Thoracic aorta (tissue), 2 donors: ENCODE measurements at places on chromosomes 12 and 14. TPM values are rescaled to one million over a fixed set of nuclear protein-coding genes. Genes with fewer than 3 reads are reported as not detected.

Gene AMIGO2
- 10.9 TPM for total RNA-seq

Gene PTCSC3
- total RNA-seq = not detected

Gene TCL1B
- total RNA-seq = not detected

Gene RD3L
- total RNA-seq = not detected

Gene FAM186B
- 0.54 TPM for total RNA-seq

Gene TRPV4
- total RNA-seq = 2.0 TPM

Gene DBX2
- not detected for total RNA-seq

Gene TC2N
- total RNA-seq = 172 TPM

Gene CLEC7A
- total RNA-seq = 22.6 TPM

Gene C12orf57
- total RNA-seq = 370 TPM

Gene GON7
- 3.2 TPM for total RNA-seq

Gene KLC1
- total RNA-seq = 588 TPM

Gene ACOT6
- total RNA-seq = not detected

DNA sequence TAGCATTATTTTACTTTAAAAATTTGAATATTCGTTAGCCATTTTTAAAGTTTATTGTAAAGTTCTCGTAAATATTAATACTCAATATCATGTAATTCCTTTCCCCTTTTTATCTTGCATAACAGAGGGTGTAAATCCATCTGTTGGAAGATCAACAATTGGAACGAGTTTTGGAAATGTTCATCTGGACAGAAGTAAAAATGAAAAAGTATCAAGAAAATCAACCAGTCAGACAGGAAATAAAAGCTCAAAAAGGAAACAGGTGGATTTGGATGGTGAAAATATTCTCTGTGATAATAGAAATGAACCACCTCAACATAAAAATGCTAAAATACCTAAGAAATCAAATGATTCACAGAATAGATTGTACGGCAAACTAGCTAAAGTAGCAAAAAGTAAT lies 1.8 kb downstream of the PMCH start:
- DNase-seq = no peak

- no peak for DNase-seq
Observed at GRCh38 chr12:117144599-117144998, 45.4 kb upstream of the TESC start.

- DNase-seq = no peak
Observed at GRCh38 chr14:100591453-100592371, 4.5 kb upstream of the BEGAIN start.

DNA sequence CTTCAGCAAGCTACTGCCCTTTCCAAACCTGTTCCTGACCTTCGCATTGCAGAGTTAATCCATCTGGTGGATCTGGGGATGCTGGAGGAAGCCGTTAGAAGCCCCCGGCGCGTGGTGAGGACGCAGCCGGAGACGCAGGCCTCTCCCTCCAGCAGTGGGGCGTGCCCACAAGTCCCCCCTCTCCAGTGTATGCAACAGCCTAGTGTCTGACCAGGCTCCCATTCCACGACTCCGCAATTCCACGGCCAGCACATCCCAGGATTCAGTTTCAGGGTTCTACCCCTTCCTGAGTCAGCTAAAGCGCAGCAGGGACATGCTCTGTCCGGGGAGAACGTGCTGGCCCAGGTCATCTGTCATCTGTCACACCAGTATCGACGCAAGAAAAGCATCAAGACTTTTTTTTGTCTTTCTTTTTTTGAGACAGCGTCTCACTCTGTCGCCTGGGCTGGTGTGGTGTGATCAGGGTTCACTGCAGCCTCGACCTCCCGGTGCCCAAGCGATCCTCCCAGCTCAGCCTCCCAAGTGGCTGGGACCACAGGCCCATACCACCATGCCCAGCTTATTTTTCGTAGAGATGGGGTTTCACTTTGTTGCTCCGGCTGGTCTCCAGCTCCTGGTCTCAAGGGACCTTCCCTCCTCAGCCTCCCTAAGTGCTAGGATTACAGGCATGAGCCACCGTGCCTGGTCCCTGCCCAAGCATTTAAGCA lies 8.0 kb upstream of the DYNC1H1 start:
- no peak for DNase-seq

GRCh38 chr12:86669010-86669409 lies 412.8 kb upstream of the MGAT4C start:
- DNase-seq = no peak

DNA sequence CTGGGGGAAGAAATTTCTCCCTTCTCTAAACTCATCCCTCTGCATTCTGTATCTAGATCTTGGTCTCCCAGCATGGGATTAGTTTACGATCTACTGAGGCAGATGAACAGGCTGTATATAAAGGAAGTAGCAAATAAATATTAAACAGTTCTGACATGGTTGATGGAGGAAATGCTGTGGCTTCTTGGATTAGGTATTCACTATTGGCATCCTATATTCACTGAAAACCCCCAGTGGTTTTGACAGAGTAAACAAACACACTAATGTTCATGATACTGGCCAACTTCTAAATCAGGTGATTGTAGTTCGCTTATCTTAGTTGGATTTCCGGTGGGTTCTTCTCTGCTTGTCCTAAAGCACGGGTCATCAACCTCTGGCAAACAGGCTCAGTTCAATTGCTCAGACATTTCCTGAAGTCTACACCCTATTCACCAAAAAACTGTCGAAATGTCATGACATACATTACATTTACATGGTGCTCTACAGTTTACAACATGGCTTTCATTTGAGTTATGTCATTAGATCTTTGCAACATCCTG lies 433.9 kb downstream of the EGLN3 start:
- DNase-seq = no peak

DNA sequence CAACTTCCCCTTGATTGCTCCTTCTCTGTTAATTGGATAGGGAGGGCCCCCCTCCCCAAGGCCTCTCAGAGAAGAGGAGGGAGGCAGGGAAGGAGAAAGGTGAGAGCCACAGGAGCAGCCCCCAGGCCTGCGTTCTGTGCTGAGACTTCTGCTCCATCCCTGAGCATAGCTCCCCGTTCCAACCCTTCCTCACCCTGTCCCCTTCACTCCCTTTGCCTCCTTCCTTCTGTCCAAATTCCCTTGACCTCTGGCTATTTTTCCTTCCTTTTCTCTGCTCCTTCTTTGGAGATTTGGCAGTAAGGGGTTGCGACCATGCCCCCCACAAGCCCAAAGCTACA lies 788 bp upstream of the ASIC1 start:
- no peak for DNase-seq

- no peak for DNase-seq
Observed at GRCh38 chr12:111822886-111823285, 19.1 kb upstream of the MAPKAPK5 start.

- DNase-seq = no peak
Observed at GRCh38 chr14:86299994-86300393, 770.0 kb downstream of the FLRT2 start.

- DNase-seq = no peak
Observed at GRCh38 chr12:67237231-67237630, 31.9 kb upstream of the CAND1 start.

- no peak for DNase-seq
Observed at GRCh38 chr12:6752167-6752920, 597 bp downstream of the MLF2 start.

- DNase-seq = no peak
Observed at GRCh38 chr14:95496111-95496681, 20.3 kb downstream of the SYNE3 start.

DNA sequence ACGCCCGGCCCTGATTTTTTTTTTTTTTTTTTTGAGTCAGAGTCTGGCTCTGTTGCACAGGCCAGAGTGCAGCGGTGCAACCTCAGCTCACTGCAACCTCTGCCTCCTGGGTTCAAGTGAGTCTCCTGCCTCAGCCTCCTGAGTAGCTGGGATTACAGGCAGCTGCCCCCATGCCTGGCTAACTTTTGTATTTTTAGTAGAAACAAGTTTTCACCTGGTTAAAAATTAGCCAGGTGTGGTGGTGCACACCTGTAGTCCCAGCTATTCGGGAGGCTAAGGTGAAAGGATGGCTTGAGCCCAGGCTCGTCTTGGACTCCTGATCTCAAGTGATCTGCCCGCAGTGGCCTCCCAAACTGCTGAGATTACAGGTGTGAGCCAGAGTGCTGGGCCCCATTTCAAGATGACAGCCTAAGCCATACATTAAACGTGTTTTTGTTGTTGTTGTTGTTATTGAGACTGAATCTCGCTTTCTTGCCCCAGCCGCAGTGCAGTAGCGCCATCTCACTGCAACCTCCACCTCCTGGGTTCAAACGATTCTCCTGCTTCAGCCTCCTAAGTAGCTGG lies 42.7 kb upstream of the EAPP start:
- no peak for DNase-seq

DNA sequence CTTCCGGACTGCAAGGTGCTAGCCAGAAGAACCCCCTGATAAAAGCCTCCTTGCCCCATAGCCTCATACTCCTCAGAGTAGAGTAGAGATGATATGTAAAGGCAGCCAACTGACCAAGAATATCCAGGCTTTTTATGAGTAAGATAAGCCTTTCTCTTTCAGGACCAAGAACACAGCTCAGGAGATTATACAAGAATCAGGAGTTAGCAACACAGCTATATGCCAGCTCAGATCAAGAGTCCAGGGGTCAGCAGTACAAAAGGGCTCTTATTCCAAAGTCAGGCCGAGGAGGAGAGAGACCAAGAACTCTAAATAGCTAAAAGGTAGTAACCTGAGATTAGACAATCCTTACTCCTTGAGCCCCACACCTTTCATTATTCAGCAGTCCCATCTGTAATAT lies 135.3 kb downstream of the BTG1 start:
- no peak for DNase-seq

- DNase-seq = no peak
Observed at GRCh38 chr14:74505831-74506230, 12.3 kb downstream of the ISCA2 start.

DNA sequence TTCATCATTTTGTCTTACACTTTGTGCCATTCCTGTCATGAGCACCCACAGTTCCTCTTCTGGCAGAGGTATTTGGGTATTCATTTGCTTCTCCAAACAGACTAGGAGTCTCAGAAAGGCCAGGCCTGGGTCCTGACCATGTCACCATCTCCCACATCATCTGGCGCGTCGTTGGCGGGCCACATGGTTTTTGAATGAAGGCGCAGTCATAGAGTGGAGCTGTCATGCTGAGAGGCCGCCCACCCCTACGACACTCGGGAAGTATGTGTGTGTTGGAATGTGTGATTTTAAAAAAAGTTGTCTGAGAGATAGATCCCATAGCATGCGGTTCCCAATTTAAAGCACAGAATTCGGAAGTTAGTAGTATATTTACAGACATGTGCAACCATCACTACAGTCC lies 15.6 kb upstream of the TTC7B start:
- DNase-seq = no peak

GRCh38 chr12:50609292-50609874 lies 104.6 kb downstream of the DIP2B start:
- DNase-seq = no peak

- no peak for DNase-seq
Observed at GRCh38 chr14:25588751-25589150, 538.8 kb upstream of the STXBP6 start.

GRCh38 chr12:95505039-95505438 lies 31.1 kb downstream of the METAP2 start:
- no peak for DNase-seq

- no peak for DNase-seq
Observed at GRCh38 chr14:93090826-93091555, 24.7 kb downstream of the ITPK1 start.

DNA sequence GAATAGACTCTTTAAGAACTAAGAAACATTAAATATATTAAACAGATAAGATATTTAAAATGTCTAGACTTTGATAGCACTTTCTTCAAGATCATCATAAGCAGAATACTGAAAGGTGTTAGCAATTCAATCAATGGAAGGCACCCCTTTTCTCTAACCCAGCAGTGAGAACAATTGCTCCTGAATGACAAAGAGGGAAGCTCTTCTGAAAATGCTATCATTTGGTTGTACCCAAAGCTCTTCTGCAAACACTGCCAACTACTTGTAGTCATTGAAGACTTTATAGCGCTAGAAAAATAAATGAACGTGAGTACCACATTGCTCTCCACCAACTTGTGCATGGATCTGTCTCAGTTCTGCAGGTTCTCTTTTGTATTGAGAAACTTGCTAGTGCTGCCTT lies 62.2 kb upstream of the LMO3 start:
- DNase-seq = no peak

GRCh38 chr14:52055167-52055566 lies 13.7 kb downstream of the NID2 start:
- no peak for DNase-seq

DNA sequence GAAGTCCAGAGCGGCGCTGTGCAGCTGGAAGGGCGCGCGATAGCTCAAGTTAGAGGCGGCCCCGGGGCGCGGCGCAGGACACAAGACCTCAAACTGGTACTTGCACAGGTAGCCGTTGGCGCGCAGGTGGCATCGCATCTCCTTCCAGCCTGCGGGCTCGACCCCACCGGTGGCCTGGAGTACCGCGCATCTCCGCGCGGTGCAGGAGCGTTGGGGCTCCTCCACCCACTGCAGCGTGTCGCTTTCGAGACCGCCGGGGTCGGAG lies 553 bp downstream of the CLEC14A start:
- no peak for DNase-seq

- no peak for DNase-seq
Observed at GRCh38 chr12:58416236-58416635, 474.9 kb downstream of the ATP23 start.

DNA sequence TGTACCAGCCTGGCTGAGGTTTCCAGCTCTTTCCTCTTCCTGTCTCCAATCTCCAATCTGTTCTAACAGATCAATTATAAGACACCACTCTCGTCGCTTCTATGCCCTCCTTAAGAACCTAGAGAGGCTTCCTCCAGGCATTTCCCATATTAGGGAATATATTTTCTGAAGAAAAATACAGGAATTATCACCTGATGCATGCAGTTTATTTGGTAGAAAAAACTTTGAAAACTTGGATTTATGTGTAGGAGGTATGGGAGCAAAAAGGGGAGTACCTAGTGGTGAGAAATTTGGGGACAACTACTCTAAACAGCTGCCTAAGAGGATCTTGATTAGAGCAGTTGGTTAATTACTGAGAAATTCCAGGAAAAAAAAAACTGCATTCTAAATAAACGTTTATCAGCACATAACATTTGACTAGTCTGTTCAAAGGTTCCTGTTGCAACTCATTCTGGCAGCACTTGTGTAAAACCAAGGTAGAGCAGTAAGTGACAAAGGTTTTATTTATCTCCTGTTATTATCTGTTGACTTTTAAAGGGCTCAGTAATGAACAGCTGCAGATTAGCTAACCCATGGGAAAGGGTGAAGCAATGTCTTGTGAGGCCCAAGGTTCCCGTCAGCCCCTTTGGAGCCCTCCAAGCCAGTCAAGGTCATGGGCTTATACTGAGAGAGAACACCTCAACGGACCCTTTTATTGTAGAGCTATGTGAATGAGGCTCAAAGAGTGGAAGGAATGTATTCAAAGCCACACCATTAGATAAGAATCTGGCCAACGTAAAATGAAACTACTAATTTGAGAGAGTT lies 36.4 kb upstream of the NR1H4 start:
- no peak for DNase-seq
